ENCODE measurements at places on chromosomes 2 and 18.

- no peak for DNase-seq
These were observed 396.0 kb downstream of the MEIS1 start for GRCh38 chr2:66830881-66831280.

DNA sequence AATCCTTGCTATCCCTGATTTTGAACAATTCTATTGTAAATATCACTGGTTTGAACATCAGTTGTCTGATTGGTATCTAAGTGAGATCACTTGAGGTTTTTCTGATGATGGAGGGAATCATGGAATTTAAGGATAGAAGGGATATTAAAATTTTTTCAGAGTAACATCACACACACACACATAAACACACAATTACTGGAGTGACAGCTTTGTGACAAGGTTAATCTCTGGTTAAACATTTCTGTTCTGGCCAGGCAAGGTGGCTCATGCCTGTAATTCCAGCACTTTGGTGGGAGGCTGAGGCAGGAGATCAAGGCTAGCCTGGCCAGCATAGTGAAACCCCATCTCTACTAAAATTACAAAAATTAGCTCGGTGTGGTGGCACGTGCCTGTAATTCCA lies 85.3 kb downstream of the SOCS6 start:
- no peak for DNase-seq

DNA sequence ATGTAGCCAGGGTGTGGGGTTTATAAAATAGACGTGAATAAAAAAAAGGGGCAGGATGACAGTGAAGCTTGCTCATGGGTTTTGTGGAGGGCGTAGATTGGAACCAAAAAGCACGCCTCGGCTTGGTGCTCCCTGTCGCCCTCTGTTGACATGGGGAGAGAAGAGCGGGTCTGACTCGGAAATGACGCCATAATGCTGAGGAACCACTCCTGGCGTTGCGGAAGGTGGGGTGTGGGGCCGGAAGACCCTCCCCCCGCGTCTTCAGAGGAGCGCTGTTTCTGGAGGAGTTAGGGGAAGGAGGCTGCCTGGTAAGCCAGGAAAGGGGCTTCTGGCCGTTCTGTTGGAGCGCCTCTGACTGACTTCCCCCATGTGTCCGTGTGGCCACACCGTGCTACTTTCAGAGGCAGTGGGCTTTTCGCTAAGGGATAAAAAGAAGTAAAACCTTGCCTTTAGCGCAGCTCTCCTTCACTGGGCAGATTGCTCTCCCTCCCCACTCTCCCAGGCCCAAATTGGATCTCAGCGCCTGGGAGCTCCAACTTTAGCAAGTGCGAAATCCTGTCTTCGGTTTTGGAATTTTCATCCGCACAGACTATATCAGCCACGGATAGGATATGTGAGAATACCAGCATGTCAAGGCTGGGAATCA lies 42.8 kb downstream of the PLEKHA3 start:
- DNase-seq, result peak; percentile 52

DNA sequence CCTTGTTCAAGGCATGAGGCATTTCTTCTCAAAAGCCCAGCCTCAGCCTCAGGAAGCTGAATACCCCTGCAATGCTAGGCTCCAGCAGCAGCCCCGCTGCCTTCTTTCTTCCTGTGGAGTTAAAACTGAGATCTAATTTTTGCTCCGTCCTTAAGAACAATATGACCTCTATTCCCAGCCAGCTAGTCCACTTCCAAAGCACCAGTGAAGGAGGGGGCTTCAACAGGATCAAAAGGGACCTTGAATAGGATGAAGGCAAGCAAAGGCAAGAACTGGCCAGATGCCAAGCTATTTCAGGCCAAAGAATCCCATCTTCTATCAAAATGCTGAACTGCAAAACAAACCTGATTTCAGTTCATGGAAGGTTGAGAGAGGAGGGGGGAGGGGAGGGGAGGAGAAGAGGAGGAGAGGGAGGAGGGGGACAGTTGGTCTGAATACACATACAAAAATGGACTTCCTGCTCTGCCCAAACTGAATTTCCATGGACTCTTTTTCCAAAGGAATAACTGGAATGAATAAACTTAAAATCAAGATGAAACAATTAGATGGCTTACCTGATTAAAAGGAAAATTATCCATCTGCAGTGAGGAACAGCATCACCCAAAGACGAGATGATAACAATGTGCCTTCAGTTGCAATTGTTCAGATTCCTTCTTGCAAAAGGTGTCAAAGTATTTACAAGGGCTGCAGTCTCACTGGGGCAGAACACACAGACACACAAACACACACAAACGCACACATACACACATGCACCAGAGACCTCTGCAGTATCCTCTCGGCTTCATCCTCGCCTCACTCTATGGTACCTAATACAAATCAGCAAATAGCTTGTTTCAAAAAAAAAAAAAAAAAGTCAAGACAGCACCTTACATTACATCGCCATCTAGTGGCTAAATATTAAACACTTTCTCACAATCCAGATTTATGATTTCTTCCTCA lies at the start of gene SCN1A:
Gene SCN1A, minus strand, starts transcription at position 804 of the 939 bp plus-strand sequence. CDS start 54,399 bp downstream, outside the sequence.
- DNase-seq, result peak; percentile 48

GRCh38 chr2:201070948-201071478 lies 458 bp downstream of the HYCC2 start:
- DNase-seq, result peak; percentile 27

DNA sequence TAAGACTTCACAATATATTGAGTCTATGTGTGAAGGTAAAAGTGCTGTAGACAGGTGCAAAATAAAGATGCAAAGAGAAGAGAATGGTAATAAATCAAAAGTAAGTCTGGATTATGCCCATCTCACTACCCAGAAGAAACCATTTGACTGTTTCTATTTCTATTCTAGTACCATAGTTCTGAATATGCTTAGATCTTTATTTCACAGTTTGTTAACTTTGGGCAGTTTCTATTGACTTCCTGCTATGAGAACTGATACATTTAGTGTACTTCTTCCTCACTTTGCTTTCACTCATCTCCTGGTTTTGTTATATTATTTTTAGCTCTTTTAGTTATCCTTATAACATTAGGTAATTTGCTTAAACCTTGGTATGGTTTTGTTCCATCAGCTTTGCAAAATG lies 94.9 kb downstream of the HS1BP3 start:
- no peak for DNase-seq

DNA sequence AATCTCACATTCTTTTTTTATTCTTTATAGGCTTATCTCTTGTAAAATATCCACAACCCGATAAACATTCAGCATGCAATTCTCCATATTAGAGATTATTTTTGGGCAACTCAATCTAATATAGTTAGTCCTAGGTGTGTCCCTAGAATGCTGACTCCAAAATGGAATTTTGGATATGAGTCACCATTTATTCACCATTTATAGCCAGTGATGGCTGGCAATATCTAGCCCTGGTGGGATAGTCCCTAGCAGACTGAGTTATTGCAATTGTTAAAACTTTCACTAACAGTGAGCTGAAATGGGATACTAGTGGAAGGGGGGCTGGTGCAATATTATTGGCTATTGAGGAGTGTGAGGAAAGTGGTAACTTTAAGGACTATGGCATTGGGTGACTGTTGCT lies 401.6 kb downstream of the SLC4A3 start:
- no peak for DNase-seq
